Activated naive CD4-positive, alpha-beta T cell treated with Interleukin-2 at 50 U/mL for 16 hours (primary cell): ENCODE measurements at places on chromosomes 12 and 14.

DNA sequence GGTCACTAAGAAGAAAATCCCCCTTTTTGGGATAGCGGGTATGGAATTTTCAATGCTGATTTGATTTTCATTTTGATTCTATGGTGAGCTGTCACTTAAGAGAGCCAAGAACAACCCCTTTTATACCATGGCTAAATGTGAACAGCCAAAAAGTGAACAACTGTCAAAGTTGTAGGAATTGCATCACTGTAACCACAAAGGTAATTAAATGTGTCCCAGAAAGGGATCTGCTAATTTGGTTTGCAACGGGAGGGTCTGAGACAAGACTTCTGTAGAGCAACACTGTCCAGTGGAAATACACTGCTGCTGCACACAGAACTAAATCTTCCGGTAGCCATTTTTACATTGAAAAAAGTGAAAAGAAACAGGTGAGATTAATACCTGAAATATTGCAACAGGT, 14.6 kb downstream of the CHST11 start:
- DNase-seq: no peak

DNA sequence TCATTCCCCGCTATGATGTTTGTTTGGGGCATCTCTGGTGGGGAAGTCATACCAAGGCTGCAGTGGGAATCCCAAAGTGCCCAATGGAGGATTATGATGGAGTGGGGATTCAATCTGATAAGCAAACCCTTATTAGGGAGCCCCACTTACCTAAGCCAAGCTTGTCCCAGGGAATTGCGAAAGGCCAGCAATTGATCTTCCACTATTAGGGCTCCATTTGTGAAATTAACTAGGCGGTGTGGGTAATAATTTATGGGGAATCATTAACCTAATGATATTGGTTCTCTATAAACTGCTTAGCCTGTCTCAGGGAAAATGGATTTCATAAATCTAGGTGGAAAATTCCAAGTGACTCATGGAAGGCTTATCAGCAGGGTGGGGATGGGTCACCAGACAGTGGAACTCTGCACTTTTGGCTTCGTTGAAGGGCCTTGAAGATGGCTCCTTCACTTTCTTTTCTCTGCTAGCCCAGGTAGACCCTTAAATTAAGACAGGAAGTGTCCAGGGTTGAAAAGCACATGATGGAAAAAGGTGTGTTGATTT, 113.0 kb upstream of the WSCD2 start:
- DNase-seq: no peak

GRCh38 chr14:101643651-101644050, 82.4 kb downstream of the DIO3 start:
- no peak for DNase-seq

- no peak for DNase-seq
Observed at GRCh38 chr12:83476695-83477690, 790.3 kb downstream of the TMTC2 start.
